ENCODE measurements at places on chromosomes 16 and 17.

GRCh38 chr17:49969134-49969759 lies at the start of gene DLX4:
DLX4 (plus strand) TSS chr17:49969190; CDS start chr17:49969469, 279 bp downstream.
- no peak for DNase-seq

DNA sequence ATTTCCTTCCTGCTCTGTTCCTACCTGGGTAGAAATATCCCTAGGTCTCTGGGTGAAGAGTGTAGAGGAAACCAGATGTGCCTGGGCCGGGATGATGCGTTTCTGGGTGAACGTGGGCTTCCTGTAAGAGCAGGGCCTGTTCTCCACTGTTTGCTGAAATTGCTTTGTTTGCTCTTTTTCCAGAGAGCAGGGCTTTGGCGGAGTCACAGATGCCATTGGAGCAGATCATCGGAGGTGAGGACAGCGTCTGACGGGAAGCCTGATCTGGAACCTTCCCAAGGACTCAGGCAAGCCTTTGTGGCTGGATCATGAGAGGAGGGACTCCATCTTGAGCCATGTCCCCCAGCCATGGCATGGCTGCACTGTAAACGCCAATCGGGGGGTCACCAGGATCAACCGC lies 15.4 kb downstream of the DHODH start:
- DNase-seq, result no peak

DNA sequence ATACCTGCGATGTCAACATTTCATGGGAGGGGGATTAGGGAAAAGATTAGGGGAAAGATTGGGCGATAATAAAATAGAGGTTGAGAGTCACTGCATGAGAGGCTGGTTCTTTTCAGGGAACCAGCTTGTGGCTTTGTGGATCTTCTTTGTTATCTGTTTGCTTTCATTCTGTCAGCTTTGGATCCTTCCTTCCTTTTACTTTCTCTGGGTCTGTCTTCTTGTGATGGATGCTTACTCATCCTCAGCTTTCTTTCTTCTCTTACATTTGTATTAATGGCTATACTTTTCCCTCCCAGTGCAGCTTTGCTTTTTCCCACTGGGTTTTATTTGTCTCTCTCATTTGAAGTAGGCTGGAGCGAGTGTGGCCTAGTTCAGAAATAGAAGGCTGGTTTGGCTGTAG lies 47.1 kb downstream of the RPTOR start:
- no peak for DNase-seq

GRCh38 chr17:16875662-16876061 lies 96.3 kb downstream of the TNFRSF13B start:
- DNase-seq, result no peak

GRCh38 chr16:26976873-26977272 lies 89.9 kb upstream of the C16orf82 start:
- no peak for DNase-seq

- peak; percentile 50 for DNase-seq
Measured at GRCh38 chr17:20189302-20189701, 180.1 kb downstream of the SPECC1 start.

- DNase-seq, result peak; percentile 80
Measured at GRCh38 chr16:84065536-84066132, 23.0 kb upstream of the SLC38A8 start.

DNA sequence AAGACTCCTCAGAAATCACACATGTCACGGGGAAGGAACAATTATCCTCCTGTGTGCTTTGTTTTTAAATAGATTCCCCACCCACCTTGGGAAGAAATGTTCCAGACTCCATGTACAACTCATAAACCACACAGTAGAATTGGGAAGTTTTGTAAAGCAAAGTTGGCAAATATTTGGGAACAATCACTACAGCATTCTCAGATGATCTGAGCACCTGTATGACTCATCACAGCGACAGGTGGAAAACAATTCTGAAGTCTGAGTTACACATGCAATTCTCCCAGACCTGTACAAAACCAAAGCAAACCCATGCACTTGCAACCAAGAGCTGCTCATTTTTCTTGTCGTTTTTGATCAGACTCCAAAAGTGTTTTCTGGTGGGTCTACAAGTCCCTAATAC lies 14.4 kb upstream of the MYLK3 start:
- peak; percentile 15 for DNase-seq

DNA sequence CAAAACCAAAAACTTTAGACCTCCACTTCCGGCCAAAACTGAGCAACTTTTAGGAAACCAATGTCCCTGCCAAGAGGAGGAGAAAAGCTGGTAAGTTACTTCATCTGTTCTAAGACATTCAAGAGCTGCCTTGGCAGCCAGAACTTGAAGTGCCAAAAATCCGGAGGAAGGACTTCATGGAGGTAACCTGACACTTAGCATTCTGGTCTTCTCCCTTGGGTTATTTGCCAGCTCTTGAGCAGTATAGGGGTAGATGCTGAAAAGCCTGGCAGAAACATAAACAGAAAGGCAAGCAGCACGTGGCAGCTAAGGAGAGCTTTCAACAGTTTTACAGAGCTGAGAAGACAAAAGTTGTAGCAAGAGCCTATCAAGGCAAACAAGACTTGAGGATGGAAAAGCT lies 53.2 kb downstream of the CDYL2 start:
- DNase-seq, result no peak

- DNase-seq, result peak; percentile 83
Measured at GRCh38 chr16:18983565-18984434, at the start of gene TMC7. TMC7 (plus strand) TSS chr16:18983934; CDS start chr16:18984064, 130 bp downstream.

GRCh38 chr17:8494506-8495111 lies 58.9 kb downstream of the NDEL1 start:
- DNase-seq, result no peak

DNA sequence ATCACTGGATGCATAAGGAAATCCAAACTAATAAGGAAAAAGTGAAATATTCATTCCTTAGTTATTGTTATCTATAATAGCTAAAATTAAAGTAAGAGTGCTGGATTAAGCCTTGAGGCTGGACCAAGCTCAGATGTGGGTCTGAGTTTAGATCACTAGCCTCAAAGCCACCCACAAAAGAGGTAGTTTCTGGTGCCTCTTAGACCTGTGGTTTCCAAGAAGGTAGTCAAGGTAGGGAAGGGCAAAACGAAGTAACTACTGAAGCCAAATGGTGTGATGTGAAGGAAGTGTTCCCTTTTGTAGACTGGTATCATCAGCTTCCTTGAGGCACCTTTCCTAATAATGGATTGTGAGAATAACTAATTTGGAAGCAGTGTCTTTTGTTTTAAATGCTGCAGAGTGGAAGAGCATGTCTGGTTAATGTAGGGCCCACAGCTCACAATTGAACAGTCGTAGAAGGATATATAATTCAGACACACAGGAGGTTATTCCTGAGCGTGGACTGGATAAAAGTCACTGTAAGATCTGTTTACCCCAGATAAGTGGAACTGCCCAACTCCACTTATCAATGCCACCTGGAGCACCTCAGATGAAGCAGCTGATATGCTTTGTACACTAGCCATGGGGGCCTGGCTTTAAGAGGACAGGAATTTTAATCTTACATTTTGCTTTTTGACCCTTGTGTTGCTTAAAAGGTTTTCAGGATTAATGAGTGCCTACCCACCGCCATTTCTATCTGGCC lies 31.7 kb upstream of the LCMT1 start:
- DNase-seq, result no peak

- DNase-seq, result no peak
Measured at GRCh38 chr16:52561910-52562741, 15.2 kb upstream of the TOX3 start.

DNA sequence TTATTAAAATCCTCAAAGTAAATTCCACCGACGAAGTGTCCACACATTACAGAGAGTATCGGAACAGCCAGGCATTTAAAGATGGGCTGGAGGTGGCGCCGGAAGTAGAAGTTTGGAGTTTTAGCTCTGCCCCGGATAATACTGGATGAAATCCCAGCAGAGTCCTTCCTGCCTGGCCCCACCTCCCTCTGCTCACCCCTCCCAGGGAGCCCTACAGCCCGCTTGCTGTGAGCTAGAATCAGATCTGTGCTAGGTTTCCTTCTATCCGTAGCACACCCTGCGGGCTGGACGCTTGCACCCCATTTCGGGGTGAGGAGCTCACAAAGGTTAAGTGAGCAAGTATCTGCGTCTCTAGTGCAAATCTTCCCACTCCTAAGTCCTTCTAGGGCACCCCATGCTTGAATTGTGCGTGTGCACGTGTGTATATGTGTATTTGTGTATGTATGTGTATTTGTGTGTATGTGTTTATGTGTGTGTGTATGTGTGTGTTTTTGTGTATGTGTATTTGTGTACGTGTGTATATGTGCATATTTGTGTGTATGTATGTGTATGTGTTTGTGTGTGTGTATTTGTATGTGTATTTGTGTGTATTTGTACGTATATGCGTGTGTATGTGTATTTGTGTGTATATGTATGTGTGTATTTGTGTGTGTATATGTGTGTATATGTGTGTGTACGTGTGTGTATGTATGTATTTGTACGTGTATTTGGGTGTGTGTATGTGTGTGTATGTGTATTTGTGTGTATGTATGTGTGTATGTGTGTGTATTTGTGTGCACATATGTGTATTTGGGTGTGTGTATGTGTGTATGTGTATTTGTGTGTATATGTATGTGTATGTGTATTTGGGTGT lies 61.4 kb downstream of the HAPSTR1 start:
- DNase-seq, result no peak

DNA sequence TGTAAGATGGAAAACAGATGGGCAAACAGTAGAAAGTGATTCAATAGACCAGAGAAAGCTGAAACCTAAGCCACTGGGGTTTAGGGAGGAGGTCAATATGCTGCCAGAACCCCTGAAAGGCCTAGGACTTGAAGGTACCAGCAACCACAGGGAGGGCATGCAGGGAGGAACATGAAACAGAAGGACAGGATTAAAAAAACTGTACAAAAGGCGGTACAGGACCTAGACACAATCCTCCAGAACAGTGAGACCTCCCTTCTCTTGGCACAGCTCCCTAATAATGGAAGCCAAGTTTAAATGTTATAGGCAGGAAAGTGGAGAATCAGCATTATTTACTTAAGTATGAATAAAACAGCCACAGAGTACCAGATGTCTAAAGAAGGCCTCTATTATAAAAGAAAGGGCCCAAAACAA lies 105.5 kb downstream of the SPAG9 start:
- DNase-seq, result peak; percentile 67

GRCh38 chr17:6374271-6374691 lies 60.6 kb downstream of the AIPL1 start:
- DNase-seq, result no peak

Data from G401 (cell line).